GM23248 (cell line): ENCODE measurements at places on chromosomes 7 and 10. TPM values are rescaled to one million over a fixed set of nuclear protein-coding genes. Genes with fewer than 3 reads are reported as not detected.

Gene MPP7
- 0.65 TPM in 1 of 2 replicates, not detected in the other for total RNA-seq

Gene TLX1
- not detected in 2 replicates for total RNA-seq

Gene TRPV5
- not detected in 2 replicates for total RNA-seq

Gene FGFR2
- not detected in 2 replicates for total RNA-seq

Gene ATOH7
- not detected in 2 replicates for total RNA-seq

Gene PPP1R9A
- not detected in 2 replicates for total RNA-seq

Gene DNAJC12
- total RNA-seq = 0.76 and 3.4 TPM in 2 replicates

Gene GTPBP4
- 32.1 and 34.3 TPM in 2 replicates for total RNA-seq

Gene TES
- 32.6 and 41.5 TPM in 2 replicates for total RNA-seq

Gene CREB5
- total RNA-seq = 13.6 and 14.8 TPM in 2 replicates

Gene SORBS1
- total RNA-seq = 0.13 and 1.2 TPM in 2 replicates

Gene SLC26A5
- total RNA-seq = not detected in 2 replicates

Gene CHAT
- not detected in 2 replicates for total RNA-seq

Gene OGDHL
- 0.51 TPM in 1 of 2 replicates, not detected in the other for total RNA-seq

Gene SMNDC1
- 5.1 and 5.3 TPM in 2 replicates for total RNA-seq

Gene CRYGN
- not detected in 2 replicates for total RNA-seq

Gene PRSS1
- total RNA-seq = not detected in 2 replicates

Gene TMEM184A
- not detected in 2 replicates for total RNA-seq
